ENCODE measurements at places on chromosomes 11 and 22.

GRCh38 chr11:12241401-12241800, 131.0 kb downstream of the MICAL2 start:
- no peak for DNase-seq

- DNase-seq = no peak
Observed at GRCh38 chr11:77053217-77054015, 13.4 kb upstream of the CAPN5 start.

DNA sequence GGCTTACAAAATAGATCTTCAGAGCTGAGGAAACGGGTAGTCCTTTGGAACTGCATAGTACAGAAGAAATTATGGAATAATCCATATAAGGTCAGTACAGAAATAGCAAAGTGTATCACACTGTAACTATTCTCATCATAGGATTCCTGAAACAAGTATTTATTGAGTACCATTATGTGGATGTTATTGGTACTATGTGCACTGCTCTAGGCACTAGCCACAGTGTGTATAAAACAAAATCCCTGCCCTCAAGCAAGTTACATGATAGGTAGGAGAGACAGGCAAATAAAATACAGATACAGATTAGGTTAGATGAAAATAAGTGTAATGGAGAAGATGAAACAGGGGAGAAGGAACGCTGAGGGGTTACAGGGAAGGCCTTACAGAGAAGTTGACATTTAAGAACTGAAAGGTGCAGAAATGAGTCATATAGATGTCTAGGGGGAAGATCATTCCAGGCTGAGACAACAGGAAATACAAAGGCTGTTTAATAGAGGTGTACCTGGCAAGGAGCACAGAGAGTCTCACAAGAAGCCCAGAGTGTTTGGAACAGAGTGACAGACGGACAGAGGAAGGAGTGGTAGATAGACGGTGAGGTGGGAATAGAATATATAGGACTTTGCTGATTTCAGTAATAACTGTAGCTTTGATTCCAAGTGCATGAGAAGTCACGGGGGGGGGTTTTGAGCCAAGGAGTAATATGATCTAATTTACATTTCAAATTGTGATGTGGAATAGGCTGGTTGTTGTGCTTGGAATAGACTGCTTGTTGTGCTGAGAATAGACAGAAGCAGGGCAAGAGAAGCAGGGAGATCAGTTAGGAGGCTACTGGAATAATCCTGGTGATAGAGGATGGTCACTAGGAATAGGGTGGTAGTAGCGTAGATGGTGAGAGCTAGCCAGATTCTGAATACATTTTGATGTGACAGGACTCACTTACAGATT, 13.7 kb downstream of the RNF141 start:
- DNase-seq = no peak

- DNase-seq = no peak
Observed at GRCh38 chr11:10373929-10374328, 69.1 kb downstream of the ADM start.

DNA sequence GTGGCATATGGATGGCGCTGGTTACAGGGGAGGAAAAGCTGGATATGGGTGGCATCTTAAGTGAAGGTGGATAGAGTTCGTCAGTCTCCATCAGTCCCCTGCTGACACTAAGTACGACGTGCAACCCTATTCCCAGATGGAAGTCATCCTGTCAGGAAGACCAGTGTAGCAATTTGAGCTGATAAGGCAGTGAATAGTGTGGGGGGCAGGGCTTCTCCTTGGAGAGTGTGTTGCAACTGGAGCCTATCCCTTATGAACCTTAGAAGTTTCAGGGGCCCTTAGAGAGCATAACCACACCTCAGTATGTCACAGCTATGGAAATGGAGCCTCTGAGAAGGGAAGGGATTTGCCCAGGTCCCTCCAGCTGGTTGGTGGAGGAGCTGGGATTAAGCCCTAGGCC, 36.1 kb upstream of the ANKK1 start:
- no peak for DNase-seq

GRCh38 chr11:22828373-22828772, 1.2 kb downstream of the SVIP start:
- no peak for DNase-seq

DNA sequence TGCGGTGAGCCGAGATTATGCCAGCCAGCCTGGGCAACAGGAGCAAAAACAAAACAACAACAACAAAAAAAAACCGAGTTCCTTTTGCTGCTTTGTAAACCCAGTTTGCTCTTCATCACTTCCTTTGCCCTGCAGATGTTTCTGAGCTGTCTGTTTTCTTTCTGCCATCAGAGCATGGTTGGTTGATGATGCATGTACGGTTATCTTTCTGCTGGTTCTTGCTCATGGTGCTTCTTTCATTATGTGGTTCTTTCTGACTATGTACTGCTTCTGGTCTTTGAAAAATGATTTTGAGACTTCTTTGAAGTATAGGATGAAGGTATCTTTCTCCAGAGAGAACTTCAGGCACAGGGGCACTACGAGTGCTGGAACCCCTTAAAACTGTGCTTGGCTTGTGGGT, 13.2 kb downstream of the TANGO2 start:
- DNase-seq = no peak

DNA sequence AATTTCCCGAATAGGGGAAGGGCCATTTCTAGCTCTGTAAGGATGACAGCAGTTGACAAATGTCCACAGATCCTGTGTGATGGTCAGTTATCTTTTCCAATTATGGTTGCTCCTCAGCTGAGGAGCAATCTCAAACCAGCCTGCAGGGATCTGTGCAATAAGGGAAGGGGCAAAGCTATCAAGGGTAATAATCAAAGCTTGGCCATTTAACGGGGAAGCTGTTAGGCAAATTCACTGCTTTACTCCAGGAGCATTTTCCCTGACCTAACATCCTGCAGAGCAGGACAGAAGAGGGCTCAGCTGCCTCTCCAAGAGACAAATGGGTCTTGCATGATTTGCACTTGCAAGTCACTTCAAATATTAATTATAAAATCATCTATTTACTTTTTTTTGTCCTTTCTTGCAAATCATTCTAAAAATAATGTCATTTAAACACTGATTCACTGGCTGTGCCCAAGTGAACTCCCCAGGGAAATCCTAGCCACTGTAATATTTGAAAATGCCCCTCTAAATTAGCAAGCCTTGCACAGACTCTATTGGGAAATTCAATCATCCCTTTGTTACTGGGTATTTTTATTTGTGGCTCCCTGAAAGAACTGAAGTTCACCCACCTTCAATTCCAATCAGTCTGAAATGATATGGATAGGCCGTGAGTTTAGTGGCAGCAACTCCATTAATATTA, 1256.7 kb downstream of the LRRC4C start:
- DNase-seq = no peak

DNA sequence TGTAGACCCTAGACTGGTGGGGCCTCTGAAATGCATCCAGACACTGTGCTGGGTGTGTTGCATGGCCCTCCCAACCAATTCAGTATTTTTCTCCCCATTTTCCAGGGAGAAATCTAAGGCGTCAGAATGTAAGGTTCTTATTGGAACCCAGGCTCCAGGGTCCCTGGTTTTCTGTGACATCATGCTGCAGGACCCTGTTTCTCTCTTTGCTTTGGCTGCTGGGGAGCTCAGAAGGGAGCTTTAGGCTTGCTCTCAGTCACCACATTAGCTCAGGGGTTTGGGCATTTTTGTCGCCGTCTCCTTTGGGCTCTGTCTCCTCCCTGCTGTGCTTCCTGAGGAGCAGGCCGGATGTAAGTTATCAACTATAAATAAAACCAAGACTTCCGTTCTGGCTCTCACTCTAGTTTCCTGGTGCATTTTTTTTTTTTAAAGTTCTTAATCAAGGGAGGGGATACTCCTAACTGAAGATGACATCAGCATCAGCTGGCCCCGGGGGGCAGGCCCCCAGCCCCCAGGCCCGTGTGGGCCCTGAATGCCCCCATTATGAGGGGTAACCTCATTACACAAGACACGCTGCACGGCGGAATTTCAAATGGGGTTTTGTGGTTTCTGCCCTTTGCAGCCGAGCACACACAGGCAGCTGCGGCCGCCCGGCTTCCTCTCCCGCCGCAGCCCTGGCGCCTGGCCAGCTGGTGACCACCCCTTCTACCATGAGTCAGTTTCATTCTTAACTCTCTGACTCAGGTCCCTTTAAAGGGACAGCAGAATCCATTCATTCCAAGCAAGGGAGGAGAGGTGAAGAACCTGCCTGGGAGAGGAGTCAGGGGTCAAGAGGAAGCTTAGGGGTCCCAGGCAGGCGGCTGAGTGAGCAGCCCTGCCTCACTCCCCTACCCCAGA, 3.2 kb downstream of the MYEOV start:
- DNase-seq = peak; percentile 76

DNA sequence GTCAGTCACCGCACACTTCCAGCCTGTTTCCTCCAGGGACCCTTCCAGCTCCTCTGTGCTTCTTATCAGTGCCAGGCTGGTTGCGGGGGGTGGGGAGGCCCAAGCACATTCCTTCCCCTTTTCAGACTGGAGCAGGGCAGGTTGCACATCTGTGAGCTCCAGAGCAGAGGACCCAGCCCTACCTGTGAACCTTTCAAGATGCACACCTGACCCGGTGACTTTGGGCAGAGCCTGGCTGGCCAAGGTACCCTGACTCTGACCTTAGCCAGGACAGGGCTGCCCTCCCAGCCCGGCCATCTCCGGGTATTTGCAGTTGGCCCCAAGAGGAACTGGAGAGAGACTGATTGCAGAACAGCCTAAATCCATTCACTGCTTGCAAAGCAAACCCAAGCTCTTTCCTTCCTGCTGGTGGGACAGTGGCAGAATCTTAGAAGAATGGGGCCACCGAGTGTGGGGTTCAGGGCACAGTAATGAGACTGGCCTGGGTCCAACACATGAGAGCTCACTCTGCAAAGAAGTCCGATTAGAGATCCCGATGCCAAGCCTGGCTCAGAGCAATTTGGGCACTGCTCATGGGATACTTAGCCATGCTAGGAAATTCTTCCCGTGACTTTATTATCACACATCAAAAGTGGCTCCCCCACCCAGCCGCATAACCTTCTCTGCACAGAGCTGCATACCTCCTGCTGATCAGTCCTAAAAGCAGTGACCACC, 64.7 kb upstream of the CCND1 start:
- no peak for DNase-seq

- DNase-seq = no peak
Observed at GRCh38 chr11:79419120-79419519, 21.7 kb downstream of the TENM4 start.

GRCh38 chr11:31810779-31811647, at the start of gene PAX6:
TSS of gene PAX6 (minus strand) at chr11:31811322. CDS start at chr11:31806411, 4,911 bp downstream.
- DNase-seq = no peak

- no peak for DNase-seq
Observed at GRCh38 chr11:31355817-31356216, 13.7 kb downstream of the DCDC1 start.

DNA sequence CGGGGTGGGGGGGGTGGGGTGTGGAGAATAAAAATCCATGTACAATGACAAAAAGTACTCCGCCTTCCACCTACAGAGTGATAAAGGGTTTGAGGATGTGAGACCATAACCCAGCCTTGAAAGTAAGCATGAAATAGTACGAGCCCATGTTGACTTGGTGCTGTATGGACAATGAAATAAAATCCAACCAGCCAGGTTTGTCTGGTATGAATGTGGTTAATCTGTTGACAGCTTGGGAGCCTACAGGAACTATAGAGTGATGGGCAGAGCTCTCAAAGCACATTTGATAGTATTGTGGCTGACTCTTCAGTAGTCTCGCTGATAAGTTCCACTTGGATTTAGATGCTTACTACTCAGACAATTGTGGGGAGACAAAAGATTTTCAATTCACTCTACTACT, 48.8 kb upstream of the CD44 start:
- no peak for DNase-seq

- DNase-seq = no peak
Observed at GRCh38 chr11:126229858-126230540, 18.4 kb downstream of the FAM118B start.

DNA sequence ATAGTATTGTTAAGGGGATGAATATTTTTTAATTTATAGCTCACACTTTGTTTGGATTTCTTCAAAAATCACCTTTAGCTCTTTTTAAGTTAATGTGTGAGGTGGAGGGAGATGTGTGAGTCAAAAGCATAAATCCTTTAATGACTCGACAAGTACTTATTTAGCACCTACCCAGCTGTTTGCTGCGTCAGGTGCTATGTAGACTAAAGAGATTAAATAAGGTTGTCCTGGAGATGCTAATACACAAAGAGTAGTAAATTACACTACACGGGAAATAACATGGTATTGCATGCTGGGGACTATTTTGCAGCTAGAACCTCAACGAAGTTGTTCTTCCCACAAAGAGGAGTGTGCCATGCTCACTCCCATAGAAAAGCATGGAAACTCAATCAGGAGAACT, 583.3 kb upstream of the TENM4 start:
- DNase-seq = no peak

Measured in activated effector memory CD4-positive, alpha-beta T cell treated with Interleukin-2 at 50 U/mL for 16 hours (primary cell).